Left lung (tissue), 14 donors: ENCODE measurements at places on chromosomes 2 and 18.

GRCh38 chr2:237242091-237242536 lies 156.4 kb downstream of the COPS8 start:
- no peak overlapping the region for H3K4me3 ChIP-seq
- H3K27me3 ChIP-seq = no peaks in the 10 kb centered on the region
- H3K36me3 ChIP-seq = no peaks in the 10 kb centered on the region
- no peak overlapping the region for H3K27ac ChIP-seq
- H3K4me1 ChIP-seq = no peaks in the 10 kb centered on the region

DNA sequence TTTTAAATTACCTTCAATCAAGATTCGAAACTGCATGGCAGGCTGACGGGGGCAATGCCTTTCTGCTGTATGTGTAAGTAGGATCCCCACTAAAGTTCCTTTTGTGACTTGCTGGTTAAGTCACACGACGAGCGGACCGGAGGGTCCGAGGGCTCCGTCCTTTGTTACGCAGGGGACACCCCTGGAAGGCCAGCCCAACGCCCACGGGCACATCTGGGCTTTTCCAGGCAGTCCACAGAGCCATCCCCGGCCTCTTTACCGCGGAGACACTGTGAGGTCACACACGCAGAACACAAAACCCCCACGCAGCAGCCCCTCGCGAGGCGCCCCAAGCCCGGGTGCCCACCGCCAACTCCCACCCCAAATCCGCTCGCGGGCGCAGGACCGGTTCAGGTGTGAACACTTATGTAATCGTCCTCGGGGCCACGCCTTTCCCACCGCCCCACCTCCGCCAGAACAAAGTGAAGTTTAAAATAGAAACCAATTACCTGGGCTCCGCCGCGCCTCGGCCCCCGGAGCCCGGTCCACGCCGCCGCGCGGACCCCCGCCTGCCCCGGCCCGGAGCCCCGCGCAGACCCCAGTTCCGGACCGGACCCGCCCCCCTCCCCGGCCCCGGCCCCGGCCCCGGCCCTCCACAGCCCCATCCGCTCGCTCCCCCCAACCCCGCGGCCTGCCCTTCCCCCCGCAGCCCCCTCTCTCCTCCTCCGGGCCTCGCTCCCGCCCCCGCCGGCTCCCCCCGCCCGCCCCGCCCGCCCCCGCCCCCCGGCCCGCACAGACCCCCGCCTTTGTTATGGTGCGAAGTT lies 4.2 kb downstream of the ZNF516 start:
- H3K36me3 ChIP-seq = no peaks in the 10 kb centered on the region
- peak overlapping the region; percentile 57 for H3K4me3 ChIP-seq
- DNase-seq = peak; percentile 72
- H3K4me1 ChIP-seq = peaks cover 13% of the 10 kb centered on the region

- H3K27ac ChIP-seq = no peak overlapping the region
- no peaks in the 10 kb centered on the region for H3K36me3 ChIP-seq
- no peak for DNase-seq
- no peak overlapping the region for H3K4me3 ChIP-seq
These were observed 127.2 kb upstream of the THSD7B start for GRCh38 chr2:136638193-136638592.

- no peak for DNase-seq
- no peaks in the 10 kb centered on the region for H3K4me1 ChIP-seq
- H3K4me3 ChIP-seq = no peak overlapping the region
- H3K36me3 ChIP-seq = no peaks in the 10 kb centered on the region
- no peak overlapping the region for H3K27ac ChIP-seq
These were observed 6.7 kb upstream of the SDC1 start for GRCh38 chr2:20231598-20232026.

DNA sequence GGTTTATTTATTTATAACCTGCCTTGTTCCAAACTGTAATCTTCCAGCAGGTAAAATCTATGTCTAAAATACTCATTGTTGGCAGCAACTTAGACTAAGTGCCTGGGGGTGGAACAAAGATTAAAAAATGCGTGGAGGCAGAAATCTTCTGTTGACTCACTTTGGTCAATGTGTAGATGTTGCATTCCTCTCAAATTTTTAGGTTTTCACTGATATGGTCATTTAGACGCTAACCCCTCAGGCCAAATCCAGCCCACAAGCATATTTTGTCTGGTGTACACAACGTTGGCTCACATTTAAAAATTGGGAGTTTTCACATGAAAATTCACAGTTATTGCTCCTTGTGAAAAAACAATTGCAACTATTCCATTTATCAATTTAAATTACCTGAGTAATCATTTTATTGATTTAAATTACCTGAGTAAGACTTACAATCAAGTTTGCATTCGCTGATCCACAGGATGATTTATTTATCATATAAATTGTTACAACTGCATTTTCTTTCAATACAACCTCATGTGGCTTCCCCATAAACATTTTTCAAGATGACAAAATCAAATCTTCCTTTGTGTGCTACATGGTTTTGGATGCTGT lies 564.2 kb downstream of the TSN start:
- H3K36me3 ChIP-seq = no peaks in the 10 kb centered on the region
- DNase-seq = no peak
- no peak overlapping the region for H3K4me3 ChIP-seq
- no peaks in the 10 kb centered on the region for H3K4me1 ChIP-seq
- H3K27ac ChIP-seq = no peak overlapping the region

DNA sequence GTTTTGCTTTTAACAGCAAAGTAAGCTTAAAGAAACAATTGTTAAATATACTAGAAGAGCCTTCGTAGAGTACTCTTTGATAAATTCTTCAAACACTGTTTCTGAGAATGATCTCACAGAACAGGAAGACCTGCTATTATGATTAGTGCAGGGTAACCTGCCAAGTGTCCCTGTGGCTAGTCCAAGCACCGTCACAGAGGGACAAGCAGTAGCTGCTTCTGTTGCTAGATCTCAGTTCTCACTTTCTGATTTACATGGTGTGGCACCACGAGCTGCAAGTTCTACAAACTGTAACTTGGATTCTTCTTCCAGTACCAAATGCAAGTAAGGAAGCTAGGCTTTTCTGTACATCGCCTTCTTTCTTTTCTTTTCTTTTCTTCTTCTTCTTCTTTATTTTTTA lies 121.5 kb downstream of the PIEZO2 start:
- no peaks in the 10 kb centered on the region for H3K4me1 ChIP-seq
- no peaks in the 10 kb centered on the region for H3K36me3 ChIP-seq
- H3K27ac ChIP-seq = no peak overlapping the region
- H3K4me3 ChIP-seq = no peak overlapping the region
- DNase-seq = no peak

DNA sequence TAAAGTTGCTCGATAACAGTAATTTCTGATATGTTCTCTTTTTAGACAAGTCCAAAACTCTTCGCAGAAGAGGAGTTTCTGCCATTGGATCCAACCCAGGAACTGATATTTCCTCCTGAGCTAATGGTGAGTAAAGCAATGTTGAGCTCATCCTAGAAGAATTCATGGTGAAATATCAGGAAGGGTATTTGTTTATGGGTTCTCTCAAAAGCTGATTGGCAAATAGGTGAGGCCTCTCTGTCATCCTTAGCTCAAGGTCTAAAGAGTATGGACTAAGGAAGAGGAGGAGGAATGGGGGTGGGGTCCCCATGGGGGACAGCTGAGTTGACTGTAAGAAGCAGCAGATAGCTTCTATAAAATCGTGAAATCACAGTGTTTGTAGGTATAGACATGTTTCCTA lies 18.2 kb downstream of the AOX1 start:
- no peak overlapping the region for H3K4me3 ChIP-seq
- H3K27ac ChIP-seq = no peak overlapping the region
- no peaks in the 10 kb centered on the region for H3K36me3 ChIP-seq

- H3K36me3 ChIP-seq = peaks cover 96% of the 10 kb centered on the region
- peak; percentile 64 for DNase-seq
- no peak overlapping the region for H3K4me3 ChIP-seq
- no peaks in the 10 kb centered on the region for H3K27me3 ChIP-seq
- H3K27ac ChIP-seq = peak overlapping the region; percentile 69
These were observed 34.2 kb downstream of the IMPA2 start for GRCh38 chr18:12015416-12016062.

DNA sequence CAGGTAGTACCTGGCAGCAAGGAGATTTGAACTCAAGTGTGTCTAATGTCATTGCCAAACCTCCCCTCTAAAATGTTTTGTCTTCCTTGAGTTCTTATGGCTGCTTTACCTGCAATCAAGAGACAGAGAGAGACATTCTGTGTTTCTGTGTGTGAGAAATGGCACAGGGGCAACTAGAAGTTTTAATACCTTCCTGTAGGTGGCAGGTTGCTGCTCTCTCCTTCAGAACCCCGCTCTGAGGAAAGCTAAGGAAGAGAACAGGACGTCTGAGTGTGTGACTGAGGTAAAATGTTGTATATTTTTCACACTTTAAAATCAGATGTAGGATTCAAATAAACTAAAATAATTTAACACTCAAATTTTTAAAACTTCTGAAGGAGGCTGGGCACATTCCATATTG lies 19.2 kb downstream of the DTNA start:
- no peak overlapping the region for H3K27ac ChIP-seq
- no peaks in the 10 kb centered on the region for H3K36me3 ChIP-seq
- no peak for DNase-seq

DNA sequence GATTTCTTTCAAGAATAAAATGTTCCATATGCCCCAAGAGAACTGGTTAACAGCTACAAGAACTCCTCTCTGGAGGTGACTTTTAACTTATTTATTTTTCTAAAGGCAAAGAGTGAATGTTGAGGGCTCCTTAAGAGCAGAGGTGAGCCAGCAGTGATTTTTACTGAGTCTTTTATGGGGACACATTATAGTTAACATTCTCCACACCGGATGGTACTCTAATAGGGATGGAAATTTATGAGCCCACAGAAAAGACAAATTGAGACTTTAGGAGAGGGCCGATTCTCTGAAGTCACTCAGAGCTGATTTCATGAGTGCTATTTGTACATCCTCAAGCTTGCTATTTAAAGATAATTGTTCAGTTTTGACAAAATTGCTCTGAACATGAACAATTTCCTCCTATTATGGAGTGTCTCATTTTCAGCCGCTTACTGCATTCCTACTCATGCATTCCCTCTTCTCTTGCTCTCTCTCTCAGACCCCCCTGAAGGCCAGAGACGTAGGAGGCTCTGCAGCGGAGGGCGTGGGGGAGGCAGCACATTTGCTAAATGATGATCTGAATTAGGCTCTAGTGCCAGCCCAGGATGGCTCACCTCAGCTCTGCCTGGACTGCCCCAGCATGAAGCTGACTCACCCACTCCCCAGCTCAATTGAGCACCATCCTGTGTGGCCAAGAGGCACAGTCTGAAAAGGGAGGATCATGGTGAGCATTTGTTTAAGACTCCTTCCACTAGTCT lies 5.9 kb upstream of the RPL37A start:
- no peak overlapping the region for H3K4me3 ChIP-seq
- no peaks in the 10 kb centered on the region for H3K27me3 ChIP-seq
- no peak overlapping the region for H3K27ac ChIP-seq
- H3K4me1 ChIP-seq = peaks cover 28% of the 10 kb centered on the region
- no peak for DNase-seq

- H3K27me3 ChIP-seq = no peaks in the 10 kb centered on the region
- H3K27ac ChIP-seq = no peak overlapping the region
- no peaks in the 10 kb centered on the region for H3K4me1 ChIP-seq
These were observed 27.2 kb upstream of the OTX1 start for GRCh38 chr2:63023444-63023843.

GRCh38 chr18:62505669-62506494 lies 16.9 kb upstream of the ZCCHC2 start:
- no peaks in the 10 kb centered on the region for H3K27me3 ChIP-seq
- H3K27ac ChIP-seq = peak overlapping the region; percentile 34
- peaks cover 22% of the 10 kb centered on the region for H3K4me1 ChIP-seq
- H3K36me3 ChIP-seq = no peaks in the 10 kb centered on the region
- no peak for DNase-seq
- peak overlapping the region; percentile 8 for H3K4me3 ChIP-seq

GRCh38 chr2:18831916-18832510 lies 242.6 kb upstream of the NT5C1B start:
- H3K27ac ChIP-seq = no peak overlapping the region
- H3K36me3 ChIP-seq = no peaks in the 10 kb centered on the region
- no peak for DNase-seq
- H3K4me1 ChIP-seq = peaks cover 4% of the 10 kb centered on the region
- H3K27me3 ChIP-seq = no peaks in the 10 kb centered on the region

- H3K27me3 ChIP-seq = no peaks in the 10 kb centered on the region
- no peaks in the 10 kb centered on the region for H3K36me3 ChIP-seq
- H3K4me3 ChIP-seq = no peak overlapping the region
- peaks cover 43% of the 10 kb centered on the region for H3K4me1 ChIP-seq
- no peak for DNase-seq
These were observed 10.2 kb downstream of the TSHZ1 start for GRCh38 chr18:75220551-75221355.

- H3K4me1 ChIP-seq = no peaks in the 10 kb centered on the region
- no peak overlapping the region for H3K4me3 ChIP-seq
- no peaks in the 10 kb centered on the region for H3K36me3 ChIP-seq
- no peak overlapping the region for H3K27ac ChIP-seq
- no peak for DNase-seq
These were observed 110.4 kb downstream of the ALK start for GRCh38 chr2:29810956-29811355.

DNA sequence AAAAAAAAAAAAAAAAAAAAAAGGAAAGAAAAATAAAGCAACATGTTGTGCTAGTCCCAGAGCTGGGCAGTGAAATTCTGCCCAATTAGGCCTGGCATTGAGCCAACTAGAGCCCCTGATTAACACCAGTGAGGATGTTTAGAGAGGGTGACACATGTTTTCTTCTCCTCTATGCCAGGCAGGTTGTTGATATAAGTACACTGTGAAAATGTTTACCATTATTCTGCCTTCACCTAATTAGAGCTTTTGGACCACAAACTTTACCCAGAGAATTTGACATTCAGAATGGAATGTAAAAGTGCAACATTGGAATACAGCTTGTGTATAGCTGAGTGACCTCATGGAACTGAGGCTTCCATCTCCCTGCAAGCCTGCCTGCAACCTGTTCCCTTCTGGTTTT lies 95.9 kb upstream of the MSH2 start:
- H3K4me1 ChIP-seq = peaks cover 11% of the 10 kb centered on the region
- DNase-seq = no peak
- no peaks in the 10 kb centered on the region for H3K36me3 ChIP-seq
- no peak overlapping the region for H3K27ac ChIP-seq
- no peaks in the 10 kb centered on the region for H3K27me3 ChIP-seq

- H3K27me3 ChIP-seq = no peaks in the 10 kb centered on the region
- H3K27ac ChIP-seq = no peak overlapping the region
- H3K4me3 ChIP-seq = no peak overlapping the region
- H3K36me3 ChIP-seq = no peaks in the 10 kb centered on the region
- no peak for DNase-seq
These were observed 368.5 kb downstream of the ZEB2 start for GRCh38 chr2:144151405-144151804.

GRCh38 chr2:168056242-168056787 lies 191.1 kb downstream of the STK39 start:
- H3K27me3 ChIP-seq = no peaks in the 10 kb centered on the region
- no peak overlapping the region for H3K4me3 ChIP-seq
- no peaks in the 10 kb centered on the region for H3K4me1 ChIP-seq
- H3K27ac ChIP-seq = no peak overlapping the region
- peaks cover 4% of the 10 kb centered on the region for H3K36me3 ChIP-seq
- no peak for DNase-seq

- H3K4me3 ChIP-seq = no peak overlapping the region
- H3K27me3 ChIP-seq = no peaks in the 10 kb centered on the region
- peaks cover 10% of the 10 kb centered on the region for H3K4me1 ChIP-seq
- no peak for DNase-seq
These were observed 206.6 kb upstream of the RBMS1 start for GRCh38 chr2:160700021-160700814.

- no peak overlapping the region for H3K27ac ChIP-seq
- DNase-seq = no peak
- H3K4me1 ChIP-seq = no peaks in the 10 kb centered on the region
- no peaks in the 10 kb centered on the region for H3K36me3 ChIP-seq
- no peaks in the 10 kb centered on the region for H3K27me3 ChIP-seq
- no peak overlapping the region for H3K4me3 ChIP-seq
These were observed 682.7 kb upstream of the FANCL start for GRCh38 chr2:58923869-58924268.
